ENCODE measurements at places on chromosomes 6 and 20.

GRCh38 chr6:112040956-112041355, 12.9 kb upstream of the CCN6 start:
- no peak for DNase-seq

DNA sequence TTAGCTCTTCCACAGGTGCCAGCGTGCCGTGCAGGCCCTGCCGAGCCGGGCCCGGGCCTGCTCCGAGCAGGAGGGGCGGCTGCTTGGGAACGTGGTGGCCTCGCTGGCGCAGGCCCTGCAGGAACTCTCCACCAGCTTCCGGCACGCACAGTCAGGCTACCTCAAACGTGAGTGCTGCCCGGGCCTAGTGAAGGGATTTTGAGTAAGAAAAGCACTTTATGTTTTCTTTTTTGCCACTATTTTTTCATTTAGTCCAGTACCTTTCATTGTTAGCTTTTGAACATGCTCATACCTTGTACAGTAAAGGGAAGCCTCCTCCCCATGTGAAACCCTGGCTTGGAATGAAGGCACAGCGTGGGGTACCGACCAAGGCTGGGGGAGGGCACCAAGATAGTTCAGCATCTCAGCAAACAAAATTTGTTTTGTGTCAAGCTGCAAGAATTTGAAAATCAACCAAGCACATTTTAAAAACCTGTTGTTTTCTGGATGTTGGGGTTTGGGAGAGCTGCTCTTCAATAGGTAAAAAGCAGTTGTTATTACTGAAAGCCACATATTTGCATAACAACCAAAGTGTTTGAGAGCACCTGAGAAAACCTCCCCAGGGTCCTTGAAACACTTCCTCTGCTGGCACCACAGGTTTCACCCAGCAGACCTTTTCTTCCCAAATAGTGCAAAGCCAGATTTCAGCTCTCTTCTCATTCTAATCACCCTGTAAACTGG, 18.4 kb downstream of the STX16 start:
- DNase-seq, result no peak

DNA sequence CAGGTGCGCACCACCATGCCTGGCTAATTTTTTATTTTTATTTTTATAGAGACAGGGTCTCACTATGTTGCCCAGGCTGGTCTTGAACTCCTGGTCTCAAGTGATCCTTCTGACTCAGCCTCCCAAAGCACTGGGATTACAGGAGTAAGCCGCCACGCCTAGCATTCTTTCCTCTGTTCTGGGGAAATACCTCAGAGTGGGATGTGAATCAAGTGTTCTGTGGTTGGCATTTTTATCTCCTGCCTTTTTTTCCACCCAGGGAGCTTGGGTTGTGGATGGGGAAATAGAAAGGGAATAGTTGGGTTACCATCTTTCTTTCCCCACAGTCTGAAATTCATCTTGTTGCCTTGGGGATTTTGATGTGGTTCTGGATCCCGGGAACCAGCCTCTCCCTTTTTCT, 24.1 kb downstream of the TFAP2C start:
- DNase-seq, result no peak

DNA sequence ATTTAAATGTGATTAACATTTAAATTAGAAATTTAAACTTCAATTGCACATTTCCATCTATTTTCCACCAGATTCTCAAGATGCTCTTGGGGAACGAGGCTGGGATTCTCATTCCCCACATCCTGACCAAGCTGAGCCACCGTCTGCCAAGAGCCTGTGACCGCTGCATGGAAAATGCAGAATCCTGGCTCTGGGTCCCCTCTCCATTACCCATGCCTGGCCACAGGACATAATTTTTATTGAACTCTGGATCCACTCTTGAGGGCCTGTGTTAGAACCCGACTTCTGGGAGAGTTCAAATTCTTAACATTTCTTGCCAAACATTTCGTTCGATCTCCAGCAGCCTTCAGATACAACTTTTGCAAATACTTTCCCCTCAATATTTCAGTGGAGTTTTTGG, 201.6 kb upstream of the SNX9 start:
- DNase-seq, result no peak

DNA sequence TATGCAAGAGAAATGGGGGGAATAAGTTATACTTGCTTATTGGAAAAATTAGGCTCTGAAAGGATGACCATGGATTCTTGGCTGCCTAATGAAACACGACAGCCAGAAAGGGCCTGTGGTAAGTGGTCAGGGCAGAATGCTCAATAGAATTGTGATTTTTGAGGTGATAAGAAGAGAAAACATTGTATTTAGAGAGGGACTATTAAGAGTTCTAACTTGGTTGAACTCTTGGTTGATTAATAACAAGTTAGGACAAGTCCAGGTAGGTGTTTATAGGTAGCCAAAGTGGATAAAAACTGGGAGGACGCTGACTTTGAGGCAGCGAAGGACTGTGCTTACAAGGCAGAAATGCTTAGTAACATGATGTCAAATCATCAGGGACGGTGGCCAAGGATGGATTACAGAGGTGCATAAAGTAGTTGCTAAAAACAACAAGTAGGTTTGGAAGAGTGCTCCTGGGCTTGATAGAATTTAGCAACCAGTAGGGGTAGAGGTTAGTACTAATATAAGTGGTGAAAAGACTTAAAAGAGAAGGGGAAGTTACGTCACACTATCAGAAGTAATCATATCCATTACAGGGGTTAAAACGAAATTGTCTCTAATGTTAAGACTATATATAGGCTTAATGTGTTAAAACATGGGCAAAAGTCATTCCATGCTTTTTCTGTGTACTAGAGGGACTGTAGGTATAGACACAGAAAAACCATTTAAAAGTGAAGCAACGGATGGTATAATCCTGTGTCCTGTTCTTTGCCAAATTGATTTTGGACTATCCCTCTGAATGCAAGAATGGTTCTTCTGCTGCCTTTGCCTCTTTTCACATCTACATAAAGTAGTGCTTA, 98.6 kb downstream of the EYA4 start:
- DNase-seq, result no peak

- no peak for DNase-seq
These were observed 810.2 kb downstream of the MAFB start for GRCh38 chr20:39878809-39879208.

DNA sequence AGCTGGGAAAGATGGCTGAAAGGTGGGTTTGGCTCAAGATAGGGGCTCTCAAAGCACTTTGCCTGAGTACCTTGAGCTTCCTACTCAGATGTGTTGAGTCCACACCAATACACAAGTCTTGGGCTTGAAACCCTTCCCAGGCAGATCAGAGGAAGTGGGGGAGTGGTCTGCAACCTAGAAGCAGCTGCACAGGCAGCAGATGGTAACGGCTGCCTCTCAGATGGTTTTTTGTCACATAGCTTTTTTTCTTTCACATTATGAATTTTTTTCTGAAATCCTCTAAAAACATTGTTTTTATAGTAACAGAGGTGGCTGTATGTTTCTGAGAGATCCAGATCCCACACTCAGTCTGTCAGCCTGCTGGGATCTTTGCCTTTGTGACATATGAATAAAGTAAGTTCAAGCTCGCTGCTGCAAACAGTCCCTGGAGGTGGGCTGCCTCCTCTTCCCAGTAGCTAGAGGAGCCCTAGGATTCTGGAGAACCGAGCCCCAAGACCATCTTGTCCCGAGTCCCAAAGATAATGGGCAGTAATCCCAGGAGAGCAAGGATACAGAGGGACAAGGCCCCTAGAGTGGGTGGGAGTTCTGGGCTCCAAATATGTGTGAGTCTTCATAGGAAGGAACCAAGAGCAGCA, 97.1 kb upstream of the TOP1 start:
- no peak for DNase-seq

Data from NCI-H1930 (cell line).